ENCODE measurements at places on chromosomes 6 and 20.

- no peak for DNase-seq
Observed at GRCh38 chr6:141752677-141753076, 380.0 kb upstream of the GJE1 start.

GRCh38 chr6:74199215-74199915, 503.4 kb downstream of the CD109 start:
- no peak for DNase-seq

- DNase-seq, result peak; percentile 84
Observed at GRCh38 chr6:147941143-147941542, 401.5 kb upstream of the SASH1 start.

GRCh38 chr6:37314487-37315156, 39.2 kb upstream of the RNF8 start:
- peak; percentile 83 for DNase-seq

DNA sequence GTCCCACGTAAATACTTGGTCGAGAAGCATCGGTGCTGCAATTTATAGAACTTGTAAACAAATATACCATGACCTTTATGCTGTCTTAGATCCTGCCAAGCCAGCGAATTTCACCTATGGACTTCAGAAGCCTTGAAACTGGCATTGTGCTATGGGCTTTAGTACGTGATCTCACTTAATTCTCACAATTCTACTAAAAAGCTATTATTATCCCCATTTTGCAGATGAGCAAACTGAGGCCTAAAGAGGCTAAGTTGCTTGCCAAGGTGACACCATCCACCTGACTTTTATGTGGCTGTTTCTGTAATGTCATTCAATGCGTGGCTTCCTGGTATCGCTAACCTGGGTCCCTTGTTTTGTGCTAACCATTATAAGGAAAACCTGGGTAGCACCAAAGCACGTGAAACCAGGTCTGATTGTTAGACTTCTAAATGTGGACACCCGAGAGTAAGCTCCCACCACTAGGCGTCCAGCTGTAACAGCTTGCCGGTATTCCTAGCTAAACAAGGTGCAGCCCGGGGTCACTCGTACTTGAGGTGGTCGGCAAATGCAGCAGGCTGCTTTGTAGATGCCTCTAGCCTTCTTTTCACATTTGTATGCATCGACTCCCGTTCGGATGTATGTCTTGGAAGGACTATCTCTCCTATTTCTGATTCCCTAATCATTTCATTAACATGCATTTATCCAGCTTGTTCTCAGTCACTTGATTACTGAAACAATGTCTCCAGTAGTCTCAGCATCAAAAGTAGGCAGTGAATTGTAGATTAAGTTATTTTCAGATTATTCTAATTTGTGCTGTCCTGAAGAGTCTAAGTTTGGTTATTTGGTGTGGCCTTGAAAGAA, 1.1 kb downstream of the SYNJ2 start:
- DNase-seq, result peak; percentile 28

DNA sequence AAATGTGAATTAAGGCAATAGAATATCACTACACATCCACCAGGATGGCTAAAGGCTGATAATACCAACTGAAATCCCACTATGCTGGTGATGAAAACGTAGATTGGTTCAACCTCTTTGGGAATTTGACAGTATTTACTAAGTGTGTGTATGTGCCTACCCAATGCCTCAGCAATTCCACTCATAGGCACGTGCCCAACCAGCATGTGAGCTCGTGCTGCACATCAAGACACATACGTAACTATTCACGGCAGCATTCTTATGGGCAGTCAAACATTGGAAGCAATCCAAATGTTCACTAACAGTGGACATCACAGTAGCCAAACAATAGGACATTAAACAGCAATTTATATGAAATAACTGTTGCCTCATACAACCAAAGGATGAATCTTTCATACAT, 15.7 kb upstream of the AFDN start:
- no peak for DNase-seq

DNA sequence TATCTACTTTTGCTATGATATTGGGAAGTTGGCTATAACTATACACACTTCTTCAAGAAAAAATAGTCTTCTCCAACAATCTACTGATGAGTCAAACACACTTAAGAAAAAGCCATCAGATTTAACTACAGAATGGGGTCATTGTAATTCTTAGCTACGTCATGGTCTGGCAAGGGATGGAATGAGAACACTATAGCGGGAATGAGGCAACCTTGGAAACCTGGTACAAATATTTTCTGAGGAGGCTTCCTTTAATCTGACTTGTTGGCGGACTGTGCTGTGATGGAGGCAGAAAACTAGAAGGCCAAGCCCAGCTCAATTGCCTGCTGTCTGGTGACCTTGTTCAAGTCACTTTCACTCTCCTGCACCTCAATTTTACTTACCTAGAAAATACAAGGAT, 586.8 kb upstream of the JAG1 start:
- DNase-seq, result no peak

DNA sequence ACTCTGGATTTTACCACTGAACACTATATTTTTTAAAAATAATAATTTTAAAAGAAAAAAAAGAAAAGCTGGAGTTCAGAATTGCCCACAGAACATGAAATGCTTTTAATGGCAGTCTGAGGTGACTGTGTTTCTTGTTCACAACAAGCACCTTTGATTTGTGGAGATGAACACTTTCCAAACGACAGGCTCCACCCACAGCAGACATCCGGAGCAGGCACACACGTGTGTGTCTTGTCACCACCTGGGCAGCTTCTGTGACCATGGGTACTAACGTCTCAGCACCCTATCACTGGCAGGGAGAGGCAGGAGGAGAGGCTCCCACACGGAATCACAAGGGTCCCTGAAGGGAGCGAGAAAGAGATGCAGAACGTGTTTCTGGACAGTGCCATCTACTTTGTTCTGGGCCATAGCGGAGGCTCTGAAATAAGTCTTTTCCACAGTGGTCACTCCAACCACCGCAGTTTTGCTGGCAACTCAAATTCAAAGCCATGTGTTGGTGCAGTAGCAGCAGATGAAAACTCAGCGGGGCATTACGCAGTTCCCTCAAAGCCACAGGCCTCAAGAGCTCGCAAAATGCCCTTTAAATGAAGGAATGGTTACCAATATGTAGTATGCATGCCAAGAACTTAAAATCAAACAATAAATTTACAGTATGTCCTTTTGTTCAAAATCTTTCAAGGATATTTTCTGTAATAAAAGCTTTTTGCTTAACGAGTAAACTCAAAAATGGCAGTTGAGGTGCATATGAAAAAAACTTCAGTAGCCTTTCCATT, 242.2 kb downstream of the FOXC1 start:
- DNase-seq, result no peak
